A549 treated with AZD2906 at 1 μM for 4 hours (cell line): ENCODE measurements at places on chromosomes 7 and 10. TPM values are rescaled to one million over a fixed set of nuclear protein-coding genes. Genes with fewer than 3 reads are reported as not detected.

TAS2R5 gene
- total RNA-seq, result 0.28 to 0.44 TPM (median 0.36 TPM) in 5 replicates

ERVW-1 gene
- total RNA-seq, result 0.07 TPM in 1 of 5 replicates, not detected in the others

EPO gene
- 0.09 TPM in 1 of 5 replicates, not detected in the others for total RNA-seq

RTKN2 gene
- 0.75 to 1.0 TPM (median 0.85 TPM) in 5 replicates for total RNA-seq

MOGAT3 gene
- not detected in 5 replicates for total RNA-seq

TSPAN33 gene
- 4.5 to 6.2 TPM (median 5.9 TPM) in 5 replicates for total RNA-seq

TMEM225B gene
- total RNA-seq, result 0.79 to 1.2 TPM (median 1.0 TPM) in 5 replicates

HOXA2 gene
- 0.40 to 0.85 TPM (median 0.76 TPM) in 5 replicates for total RNA-seq

MET gene
- 60.6 to 91.7 TPM (median 72.1 TPM) in 5 replicates for total RNA-seq

SMKR1 gene
- 7.4 to 8.4 TPM (median 7.8 TPM) in 5 replicates for total RNA-seq

CYP2C19 gene
- not detected in 5 replicates for total RNA-seq

SLC16A9 gene
- total RNA-seq, result 0.07 to 0.20 TPM (median 0.13 TPM) in 5 replicates

PTER gene
- 11.0 to 17.7 TPM (median 13.4 TPM) in 5 replicates for total RNA-seq

PNLIPRP2 gene
- 0.06 to 0.14 TPM (median 0.08 TPM) in 4 of 5 replicates, not detected in the other for total RNA-seq
